ENCODE measurements at places on chromosomes 1 and 21.

- DNase-seq, result no peak
These were observed 216.6 kb downstream of the ATG4C start for GRCh38 chr1:63000508-63000907.

GRCh38 chr21:38804789-38805327, 871 bp upstream of the ETS2 start:
- no peak for DNase-seq

GRCh38 chr1:118154220-118154619, 30.8 kb downstream of the SPAG17 start:
- DNase-seq, result no peak

- no peak for DNase-seq
These were observed 2.4 kb upstream of the MFSD2A start for GRCh38 chr1:39952359-39953110.

GRCh38 chr1:21012937-21013336, 163.8 kb downstream of the EIF4G3 start:
- no peak for DNase-seq

- no peak for DNase-seq
These were observed 57.2 kb downstream of the EDN2 start for GRCh38 chr1:41427122-41427913.

DNA sequence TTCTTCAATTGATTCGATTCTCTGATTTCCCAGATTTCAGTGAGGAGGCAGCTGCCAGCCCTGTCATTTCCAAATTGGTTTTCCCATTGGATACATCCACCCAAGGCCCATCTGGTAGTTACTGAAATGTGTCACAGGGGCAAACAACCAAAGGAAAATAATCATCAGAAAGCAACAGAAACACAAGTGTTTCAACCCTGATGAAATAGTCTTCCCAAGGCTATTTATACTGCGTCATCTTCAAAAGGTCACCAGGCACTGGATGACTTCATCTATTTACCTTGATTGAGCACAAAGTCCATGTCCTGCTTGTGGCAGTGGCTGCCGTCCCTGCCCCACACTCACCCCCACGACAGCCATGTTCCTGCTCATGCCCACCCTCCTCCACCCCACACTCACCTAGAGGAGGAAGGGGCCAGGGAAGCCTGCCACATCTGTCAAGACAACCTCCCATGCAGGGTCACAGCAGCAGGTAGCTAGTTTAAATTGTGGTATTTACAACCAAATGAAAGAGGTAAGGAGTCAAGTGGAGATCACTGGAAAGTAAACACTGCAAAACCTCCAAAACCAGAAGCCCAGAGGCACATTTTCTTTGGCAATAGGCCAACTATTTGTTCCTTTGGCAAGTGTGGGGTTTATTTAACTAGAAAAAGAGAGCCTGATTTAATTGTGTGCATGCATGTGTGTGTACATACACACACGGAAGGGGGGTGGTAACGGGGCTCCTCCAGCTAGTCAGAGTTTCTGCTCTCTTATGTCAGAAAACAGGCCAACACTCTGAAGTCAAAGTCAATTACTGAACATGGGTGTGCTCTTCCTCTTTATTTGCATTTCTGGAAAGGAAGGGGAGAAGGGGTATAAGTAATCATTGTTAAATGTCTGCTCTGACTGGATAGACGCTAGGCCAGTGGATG, 49.5 kb upstream of the RAB4A start:
- no peak for DNase-seq

- DNase-seq, result peak; percentile 18
These were observed at the start of gene RAP1GAP for GRCh38 chr1:21669258-21670058. Gene RAP1GAP, minus strand, starts transcription at chr1:21669357. Its CDS starts 49,325 bp downstream, at chr1:21620032.

DNA sequence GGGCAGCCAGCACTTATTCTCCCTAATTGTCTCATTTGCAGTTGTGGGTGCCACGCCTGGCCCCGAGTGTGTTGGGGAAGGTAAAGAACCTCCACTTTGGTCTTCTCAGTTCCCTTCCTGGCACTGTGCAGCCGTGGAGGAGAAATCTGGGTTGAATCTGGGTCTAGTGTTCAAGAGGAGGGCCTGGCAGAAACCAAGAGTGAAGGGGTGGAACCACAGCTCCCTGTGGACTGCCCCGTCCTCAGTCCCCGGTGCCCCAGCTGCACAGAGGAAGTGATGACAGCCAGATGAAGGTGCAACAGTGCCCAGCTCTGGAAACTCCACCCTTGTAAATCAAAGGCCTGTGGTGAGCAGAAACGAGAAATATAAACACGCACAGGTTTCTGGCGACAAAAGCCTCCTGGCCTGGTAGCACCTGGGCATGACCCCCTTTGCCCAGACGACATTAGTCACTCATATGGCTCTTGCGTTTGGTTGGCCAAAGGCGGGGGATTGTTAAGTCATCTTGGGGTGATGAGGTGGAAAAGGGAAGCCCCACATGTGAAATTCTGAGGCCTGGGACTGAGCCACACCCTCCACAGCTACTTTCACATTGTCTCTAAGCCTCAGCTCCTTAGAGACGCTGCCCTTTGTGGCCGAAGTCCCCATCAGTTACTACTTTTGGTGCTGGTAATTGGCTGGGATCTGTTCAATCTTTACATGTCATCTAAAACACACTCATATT, 4.2 kb upstream of the ECE1 start:
- peak; percentile 81 for DNase-seq

GRCh38 chr1:17984583-17984982, 123.0 kb upstream of the IGSF21 start:
- no peak for DNase-seq

DNA sequence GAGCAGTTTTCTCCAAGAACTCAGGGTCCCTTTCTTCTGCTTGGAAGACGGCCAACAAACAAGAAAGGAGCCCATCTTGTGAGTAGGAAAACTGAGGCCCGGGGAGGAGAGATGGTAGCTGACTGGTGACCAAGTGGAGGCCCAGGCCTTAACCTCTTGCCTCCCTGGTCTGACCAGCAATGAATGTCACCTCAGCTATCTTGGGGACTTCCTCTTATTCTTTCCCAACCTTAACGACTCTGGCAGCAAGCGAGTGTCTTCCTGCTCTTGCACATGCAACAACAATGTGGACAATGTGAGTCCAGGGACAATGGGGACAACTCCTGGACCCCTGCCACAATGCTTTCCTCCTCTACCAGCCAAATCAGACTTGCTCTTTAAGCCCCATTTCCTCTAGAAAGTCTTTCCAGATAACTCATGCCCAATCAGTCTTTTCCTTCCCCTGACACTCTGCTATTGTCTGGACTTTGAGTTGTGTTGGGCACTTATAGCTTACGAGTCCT, 12.6 kb downstream of the HSPG2 start:
- DNase-seq, result no peak

- no peak for DNase-seq
These were observed 148.7 kb upstream of the PRMT6 start for GRCh38 chr1:106907795-106908194.

- no peak for DNase-seq
These were observed 131.6 kb downstream of the BEND5 start for GRCh38 chr1:48644905-48645605.

- no peak for DNase-seq
These were observed 4.2 kb downstream of the S100A13 start for GRCh38 chr1:153623101-153623500.

- DNase-seq, result no peak
These were observed 1.4 kb downstream of the UCK2 start for GRCh38 chr1:165828669-165829329.

DNA sequence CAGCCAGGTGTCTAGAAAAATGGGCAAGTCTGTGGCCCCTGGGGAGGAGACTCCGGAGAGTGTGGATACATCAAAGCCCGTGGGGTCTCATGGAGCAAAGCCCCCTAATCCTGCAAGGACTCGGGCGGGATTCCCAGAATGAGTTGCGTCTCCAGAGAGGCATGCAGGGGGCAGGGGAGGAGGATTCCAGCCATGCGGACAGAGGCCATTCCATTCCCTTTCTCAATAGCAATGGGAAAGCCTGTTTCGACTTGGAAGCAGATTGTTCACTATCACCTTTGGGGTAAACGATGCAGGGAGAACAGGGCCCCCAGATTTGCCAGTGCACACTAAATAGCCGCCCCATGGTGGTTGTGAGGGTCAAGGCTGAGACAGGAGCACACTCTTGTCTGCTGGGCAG, 15.4 kb upstream of the PRDM15 start:
- DNase-seq, result no peak

GRCh38 chr21:34255073-34255472, 108.7 kb upstream of the KCNE2 start:
- DNase-seq, result no peak

GRCh38 chr1:226625832-226626576, 77.4 kb downstream of the STUM start:
- DNase-seq, result no peak

DNA sequence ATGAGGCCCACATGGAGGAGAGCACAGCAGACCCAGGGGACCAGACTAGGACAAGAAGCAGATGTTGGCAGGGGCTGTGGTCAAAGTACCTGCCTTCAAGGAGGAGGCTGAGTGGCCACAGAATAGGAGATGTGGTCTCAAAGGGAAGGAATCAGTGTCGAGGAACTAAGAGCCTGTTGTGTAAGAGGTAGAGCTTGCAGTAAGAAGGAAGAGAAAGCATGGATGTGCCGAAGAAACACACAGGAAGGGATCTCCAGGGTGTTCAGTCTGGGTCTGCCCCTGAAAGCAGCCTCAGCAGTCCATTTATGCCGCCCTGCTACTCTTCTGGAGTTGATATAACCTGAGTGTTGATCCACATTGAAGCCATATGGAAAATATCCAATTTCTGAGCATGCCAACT, 83.9 kb downstream of the NID1 start:
- DNase-seq, result no peak

DNA sequence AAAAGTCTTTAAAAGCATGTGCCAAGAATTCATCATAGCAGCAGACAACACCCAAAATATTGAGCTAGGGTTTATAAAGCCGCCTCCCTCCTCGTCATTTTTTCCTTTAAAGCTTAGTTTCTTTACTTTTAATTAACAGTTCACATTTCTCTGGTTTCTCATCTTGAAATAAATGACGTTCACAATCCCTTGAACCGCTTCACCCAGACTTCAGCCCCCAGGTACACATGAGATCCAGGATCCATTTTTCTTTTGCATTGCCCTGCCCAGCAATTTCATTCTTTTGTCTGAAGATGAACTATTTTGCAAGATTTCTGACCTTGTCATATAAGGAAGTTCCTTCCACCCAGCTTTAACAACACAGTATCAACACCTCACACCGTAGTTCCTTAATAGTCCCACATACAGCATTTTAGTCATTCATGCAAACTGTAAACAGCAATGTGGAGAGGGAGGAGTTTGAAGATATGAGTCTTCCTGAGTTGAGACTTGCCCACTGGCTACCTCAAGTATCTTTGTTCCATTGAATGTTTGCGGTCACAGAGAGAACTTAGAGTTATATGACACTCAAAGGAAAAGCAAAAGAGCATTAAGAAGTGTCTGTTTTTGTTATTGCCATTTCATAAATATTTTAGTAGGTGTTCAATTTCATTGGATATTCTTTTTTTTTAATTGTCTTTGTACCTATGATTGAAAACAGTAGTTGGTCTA, 35.3 kb upstream of the CACYBP start:
- no peak for DNase-seq

DNA sequence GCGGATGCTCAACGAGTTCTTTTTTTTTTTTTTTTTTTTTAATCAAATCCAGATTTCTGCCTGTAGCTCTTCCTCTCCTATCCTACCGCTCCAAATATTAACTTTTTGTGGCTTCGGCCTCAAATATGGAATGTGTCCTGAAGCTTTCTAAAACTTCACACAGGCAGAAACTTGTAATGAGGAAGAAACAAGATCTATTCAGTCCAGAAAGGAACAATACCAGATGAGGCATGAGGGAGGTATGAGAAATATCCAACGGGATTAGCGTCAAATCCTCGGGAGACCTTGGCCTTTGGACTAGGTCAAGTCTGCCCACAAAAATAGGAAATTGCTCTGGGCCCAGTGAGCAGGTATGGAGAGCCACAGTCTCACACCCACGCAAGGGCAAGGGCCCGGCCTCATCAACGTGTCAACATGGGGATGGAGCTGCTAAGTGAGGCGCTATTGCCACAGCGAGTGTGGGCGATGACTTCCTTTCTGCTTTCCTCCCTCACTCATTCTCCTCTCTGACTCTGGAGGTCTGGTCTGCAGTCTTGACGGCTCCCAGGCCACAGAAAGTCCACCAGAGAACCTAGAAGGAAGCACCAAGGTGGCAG, 66.6 kb downstream of the BCAR3 start:
- no peak for DNase-seq

DNA sequence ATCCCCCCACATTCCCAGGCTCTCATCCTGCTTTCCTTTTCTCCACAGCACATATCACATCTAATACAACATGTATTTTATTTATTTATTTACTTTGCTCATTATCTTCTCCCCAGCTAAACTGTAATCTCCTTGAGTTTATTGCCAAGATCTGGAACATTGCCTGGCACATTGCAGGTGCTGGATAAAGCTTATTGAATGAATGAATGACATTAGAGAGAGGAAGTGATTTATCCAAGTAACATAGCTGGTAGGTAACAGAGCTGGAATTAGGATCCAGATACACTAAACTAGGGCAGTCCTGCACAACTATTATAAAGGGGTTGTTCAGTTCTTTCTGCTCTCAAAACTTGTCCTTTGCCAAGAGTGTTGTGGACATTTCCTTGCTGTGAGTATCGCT, 8.6 kb upstream of the PTAFR start:
- no peak for DNase-seq

DNA sequence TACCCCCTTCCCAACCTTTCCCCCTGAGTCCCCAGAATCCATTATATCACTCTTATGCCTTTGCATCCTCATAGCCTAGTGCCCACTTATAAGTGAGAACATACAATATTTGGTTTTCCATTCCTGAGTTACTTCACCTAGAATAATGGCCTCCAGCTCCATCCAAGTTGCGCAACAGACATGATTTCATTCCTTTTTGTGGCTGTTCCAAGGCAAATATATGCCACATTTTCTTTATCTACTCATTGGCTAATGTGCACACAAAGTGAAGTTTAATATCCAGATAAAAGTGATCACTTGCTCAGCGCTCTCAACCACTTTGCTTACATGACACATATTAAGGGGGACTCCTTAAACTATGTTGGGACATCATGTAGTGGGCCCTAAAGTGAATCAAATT, 72.4 kb upstream of the TIAM1 start:
- no peak for DNase-seq

DNA sequence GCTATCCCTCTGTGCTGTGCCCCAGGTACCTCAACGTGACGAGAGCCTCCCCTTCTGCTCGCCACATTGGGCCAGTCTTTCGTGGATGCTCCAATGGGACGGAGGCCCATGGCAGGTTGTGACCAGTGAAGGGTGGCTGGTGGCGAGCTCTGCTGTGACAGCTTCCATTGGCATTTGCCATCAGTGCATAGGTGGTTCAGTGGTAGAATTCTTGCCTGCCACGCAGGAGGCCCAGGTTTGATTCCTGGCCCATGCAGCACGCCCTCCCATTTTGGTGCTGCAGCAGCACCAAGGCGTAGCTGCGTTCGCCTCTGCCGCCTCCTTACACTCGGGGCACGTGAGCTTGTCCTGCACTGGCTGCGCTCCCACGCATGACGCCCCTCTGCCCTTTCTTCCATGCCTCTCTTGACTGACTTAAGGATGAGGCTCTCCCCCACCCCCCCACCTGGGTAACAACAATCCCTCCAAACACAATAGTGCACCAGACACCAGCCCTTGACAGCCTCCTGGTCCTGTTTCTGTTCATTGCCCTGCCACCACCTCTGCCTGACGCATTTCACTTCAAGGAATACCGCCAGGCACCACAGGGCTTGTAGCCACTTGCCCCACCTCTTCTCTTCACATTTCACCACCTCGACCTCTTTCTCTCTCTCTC, 24.7 kb upstream of the FCGR2A start:
- DNase-seq, result no peak

- no peak for DNase-seq
These were observed 140.5 kb downstream of the NTPCR start for GRCh38 chr1:233090746-233091494.
